ENCODE measurements at places on chromosomes 11 and 22.

- no peak for DNase-seq
Observed at GRCh38 chr22:45923835-45924234, 53.1 kb downstream of the WNT7B start.

DNA sequence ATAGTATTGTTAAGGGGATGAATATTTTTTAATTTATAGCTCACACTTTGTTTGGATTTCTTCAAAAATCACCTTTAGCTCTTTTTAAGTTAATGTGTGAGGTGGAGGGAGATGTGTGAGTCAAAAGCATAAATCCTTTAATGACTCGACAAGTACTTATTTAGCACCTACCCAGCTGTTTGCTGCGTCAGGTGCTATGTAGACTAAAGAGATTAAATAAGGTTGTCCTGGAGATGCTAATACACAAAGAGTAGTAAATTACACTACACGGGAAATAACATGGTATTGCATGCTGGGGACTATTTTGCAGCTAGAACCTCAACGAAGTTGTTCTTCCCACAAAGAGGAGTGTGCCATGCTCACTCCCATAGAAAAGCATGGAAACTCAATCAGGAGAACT, 583.3 kb upstream of the TENM4 start:
- no peak for DNase-seq

GRCh38 chr22:32206774-32207758, 2.2 kb upstream of the RFPL2 start:
- DNase-seq = no peak

- DNase-seq = no peak
Observed at GRCh38 chr11:94857337-94857736, 89.2 kb downstream of the AMOTL1 start.

DNA sequence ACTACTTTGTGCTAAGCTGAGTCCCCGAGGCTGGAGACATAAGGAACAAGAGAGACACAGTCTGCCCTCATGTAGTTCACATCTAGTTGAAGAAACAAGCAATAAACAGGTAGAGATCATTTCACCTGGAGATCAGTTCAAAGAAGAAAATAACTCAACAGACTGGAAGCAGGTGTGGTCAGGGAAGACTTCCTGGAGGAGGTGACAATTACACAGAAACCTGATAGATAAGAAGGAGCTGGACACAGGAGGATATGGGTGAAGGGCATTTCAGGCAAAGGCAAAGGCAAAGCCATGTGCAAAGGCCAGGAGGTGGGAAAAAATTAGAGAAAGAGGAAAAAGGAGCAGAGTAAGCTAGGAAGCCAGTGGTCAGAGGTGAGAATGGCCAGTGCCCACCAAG, 115.6 kb downstream of the MN1 start:
- DNase-seq = no peak

GRCh38 chr22:48161298-48161697, 1398.8 kb downstream of the TBC1D22A start:
- DNase-seq = no peak

- DNase-seq = peak; percentile 86
Observed at GRCh38 chr11:126547161-126547560, 191.7 kb downstream of the ST3GAL4 start.

DNA sequence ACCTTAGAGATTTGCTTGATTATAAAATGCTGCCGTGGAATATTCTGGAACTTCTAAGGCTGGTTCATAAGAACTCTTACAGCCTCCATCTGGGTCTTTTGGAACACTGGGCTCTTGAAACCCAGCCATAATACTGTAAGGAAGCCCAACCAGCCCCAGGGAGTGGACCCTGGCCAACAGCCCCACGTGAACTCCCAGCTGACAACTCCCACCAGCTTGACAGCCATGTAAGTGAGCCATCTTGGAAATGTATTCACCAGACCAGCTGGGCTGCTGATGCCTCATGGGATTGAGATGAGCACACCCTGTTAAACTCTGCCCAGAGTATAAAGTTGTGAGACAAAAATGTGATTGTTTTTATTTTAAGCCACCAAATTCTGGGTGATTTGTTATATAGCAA, 378.7 kb upstream of the RAG2 start:
- no peak for DNase-seq

GRCh38 chr11:132430429-132431062, 1060.1 kb downstream of the NTM start:
- peak; percentile 73 for DNase-seq

- peak; percentile 76 for DNase-seq
Observed at GRCh38 chr11:5620651-5621521, 3.9 kb upstream of the TRIM34 start.

- peak; percentile 86 for DNase-seq
Observed at GRCh38 chr11:33690290-33691065, 10.1 kb downstream of the C11orf91 start.

DNA sequence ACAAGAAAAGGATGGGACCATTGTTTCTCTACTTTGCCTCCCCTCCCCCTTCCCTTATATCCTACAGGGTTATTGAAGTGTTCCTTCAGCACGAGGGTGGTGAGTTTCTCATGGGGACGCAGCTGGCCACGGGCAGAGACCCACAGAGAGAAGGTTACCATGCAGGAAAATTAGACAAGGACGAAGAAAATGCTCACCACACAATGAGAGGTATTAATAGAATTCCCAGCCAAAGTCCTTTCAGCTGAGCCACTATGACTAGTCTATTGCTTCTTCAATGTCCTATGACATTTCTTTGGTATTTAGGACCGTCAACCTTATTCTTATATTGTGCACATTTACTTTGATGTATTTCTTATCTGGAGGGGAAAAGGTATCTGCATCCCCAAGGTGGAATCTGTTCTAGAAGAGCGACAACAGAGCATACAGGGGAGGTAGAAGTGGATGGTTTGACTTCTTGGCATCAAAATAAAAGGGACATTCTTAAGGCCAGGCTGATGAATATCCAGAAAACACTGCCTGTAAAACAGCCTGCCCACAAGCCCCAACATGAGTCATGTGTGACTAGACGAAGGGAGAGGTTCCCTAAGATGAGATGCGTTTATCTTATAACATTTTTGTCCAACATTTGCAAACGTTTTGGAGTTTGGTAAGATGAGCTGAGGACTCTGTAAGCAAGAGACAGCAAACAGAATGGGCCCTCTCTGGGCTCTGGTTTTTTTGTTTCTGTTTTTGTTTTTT, 209.8 kb upstream of the NARS2 start:
- peak; percentile 45 for DNase-seq

DNA sequence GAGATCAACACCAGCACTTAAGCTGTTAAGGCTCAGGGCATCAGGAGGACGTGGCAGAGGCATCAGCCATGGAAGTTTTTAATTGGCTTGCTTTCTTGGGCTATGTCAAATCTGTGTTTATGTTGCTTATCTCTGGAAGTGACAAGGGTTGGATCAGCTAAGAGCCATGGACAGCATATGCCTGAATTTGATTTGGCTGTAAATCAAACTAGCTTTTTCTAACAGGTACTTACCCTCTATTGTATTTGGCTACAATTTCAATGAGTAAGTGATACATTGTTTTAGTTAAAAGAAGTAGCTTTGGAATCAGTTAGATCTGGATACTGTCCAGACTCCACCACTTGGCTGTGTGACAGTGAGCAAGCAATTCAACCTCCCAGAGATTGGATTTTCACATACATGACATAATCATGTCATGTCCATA, 936.6 kb downstream of the OPCML start:
- DNase-seq = no peak

DNA sequence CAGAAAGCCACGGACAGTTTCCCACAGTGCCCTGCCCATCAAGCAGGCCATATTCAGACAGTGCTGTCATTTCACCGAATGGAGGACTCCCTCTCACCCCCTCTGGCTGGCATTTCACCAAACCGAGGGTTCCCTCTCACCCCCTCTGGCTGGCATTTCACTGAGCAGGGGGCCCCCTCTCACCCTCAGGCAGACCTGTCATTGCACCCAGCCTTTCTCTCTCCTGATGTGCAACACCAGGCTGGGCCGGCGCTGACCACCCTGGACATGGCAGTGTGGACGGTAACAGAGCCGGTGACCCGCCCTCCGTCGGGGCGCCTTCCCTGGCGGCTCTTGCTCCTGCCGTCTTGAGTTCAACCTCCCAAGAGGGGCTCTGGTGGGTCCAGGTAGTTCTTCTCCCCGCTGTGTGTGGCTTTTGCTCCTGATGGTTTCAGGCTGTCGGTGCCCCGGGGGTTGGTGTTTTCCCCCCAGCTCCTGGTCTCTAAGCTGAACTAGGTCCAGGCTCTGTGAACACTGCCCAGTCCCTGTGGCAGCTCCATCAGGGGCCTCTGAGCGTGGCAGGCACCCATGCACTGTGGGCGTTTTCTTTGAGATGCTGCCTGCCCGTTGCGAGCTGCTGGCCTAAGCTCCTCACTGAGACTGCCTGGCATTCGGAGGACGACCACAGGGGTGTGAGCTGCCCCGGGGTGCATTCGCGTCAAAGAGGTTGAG, 46.9 kb downstream of the SMIM38 start:
- no peak for DNase-seq

GRCh38 chr11:37282367-37282766, 684.3 kb upstream of the RAG2 start:
- no peak for DNase-seq

GRCh38 chr11:79809487-79809886, 368.7 kb upstream of the TENM4 start:
- DNase-seq = no peak

- no peak for DNase-seq
Observed at GRCh38 chr11:72635309-72635915, 38.8 kb downstream of the PDE2A start.

DNA sequence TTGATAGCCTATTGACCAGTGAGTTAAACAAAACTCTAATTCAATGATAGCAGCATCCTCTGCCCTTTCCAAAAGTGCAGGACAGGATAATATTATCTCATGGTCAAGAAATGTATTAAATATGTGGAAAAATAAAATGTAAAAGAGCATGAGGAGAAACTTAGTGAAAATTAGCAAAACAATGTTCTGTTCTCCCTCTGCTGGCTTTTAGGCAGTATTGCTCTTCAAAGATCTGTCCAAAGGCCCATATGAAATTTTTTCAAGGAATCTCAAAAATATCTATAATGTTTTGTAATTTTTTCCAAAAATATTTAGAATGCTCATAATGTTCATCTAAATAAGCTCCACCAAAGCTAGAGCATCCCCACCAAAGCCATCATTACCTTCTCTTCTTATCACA, 8.3 kb upstream of the ARL14EP start:
- no peak for DNase-seq

DNA sequence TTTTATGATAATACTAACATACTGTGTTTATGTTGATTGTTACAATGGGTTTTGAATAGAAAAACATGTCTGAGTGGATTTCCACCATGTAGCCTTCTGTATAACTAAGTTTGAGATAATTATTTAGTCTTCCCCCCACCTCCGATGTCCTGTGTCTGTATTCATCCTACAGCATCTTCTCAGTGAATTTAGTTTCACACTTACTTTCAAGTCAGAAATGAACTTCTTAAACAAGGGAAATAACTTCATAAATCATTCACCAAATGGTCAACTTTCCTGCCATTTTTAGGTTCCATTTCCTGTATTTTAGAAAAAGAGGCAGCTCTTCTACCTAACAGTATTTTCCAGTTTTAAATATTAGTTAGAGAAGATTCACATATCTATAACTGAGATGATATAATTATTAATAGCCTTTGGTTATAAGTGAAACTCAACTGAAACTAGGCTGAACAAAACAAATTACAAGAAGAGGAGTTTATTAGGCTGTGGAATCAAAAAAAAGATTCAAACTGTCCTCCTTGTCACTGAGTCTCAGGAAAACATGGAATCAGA, 3.5 kb downstream of the OR51B5 start:
- no peak for DNase-seq

DNA sequence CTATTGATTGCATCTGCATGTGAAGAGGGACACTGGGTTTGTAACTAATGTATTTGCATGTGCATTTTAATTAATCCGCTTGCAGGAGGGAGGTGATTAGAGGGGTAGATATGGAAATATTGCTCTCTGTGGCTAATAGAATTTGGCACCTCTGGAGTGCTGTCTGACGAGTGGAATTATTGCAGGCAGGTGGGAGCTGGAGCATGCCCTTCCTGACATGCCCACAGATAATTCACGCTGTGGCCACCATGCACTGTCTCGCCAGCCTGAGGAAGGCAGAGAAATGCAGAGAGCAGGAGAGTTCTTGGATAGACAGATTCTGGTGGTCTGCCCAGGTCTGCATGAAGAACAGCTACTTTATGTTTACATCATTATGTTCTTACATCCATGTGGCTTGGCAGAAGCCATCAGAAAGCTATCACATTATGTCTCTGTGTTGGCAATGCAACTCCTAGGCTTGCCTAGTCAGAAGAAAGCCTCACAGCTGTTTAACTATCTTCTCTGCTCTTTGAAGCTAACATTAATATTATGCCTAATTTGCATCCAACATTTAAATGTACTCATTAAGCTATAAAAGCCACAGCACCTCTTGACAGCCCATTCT, 89.4 kb upstream of the DRD2 start:
- no peak for DNase-seq

DNA sequence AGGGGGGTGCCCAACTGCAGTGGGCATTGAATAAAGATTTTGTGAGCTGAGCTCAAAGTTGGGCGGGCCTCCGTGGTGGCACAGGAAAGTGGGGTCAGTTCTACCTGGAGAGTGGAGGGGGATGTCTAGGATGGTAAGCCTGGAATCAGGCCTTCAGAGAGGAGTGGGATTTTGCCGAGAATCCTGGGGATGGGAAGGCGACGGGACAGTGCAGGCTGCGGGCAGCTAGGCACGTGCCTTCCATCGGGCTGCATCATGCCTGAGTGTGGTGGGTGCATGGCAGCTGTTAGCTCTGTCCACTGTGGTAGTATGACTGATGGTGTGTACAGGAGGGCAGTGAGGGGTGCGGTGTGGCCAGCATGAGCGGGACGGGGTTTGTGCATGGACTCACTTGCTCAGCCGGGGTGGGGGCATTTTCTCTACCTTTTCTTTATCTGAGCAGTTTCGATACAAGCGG, 3.6 kb downstream of the SHANK3 start:
- DNase-seq = no peak

DNA sequence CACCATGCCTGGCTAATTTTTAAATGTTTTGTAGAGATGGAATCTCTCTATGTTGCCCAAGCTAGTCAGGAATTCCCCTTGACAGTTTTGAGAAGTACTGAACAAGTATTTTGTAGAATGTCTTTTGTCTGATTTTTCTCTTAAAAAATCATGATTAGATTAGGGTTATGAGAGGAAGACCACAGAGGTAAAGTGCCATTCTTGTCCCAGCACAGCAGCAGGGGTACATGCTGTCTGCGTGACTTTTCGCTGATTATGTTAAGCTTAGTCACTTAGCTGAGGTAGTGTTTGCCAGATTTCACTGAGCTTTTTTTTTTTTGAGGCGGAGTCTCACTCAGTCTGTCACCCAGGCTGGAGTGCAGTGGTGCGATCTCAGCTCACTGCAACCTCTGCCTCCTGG, 13.6 kb upstream of the NUP160 start:
- peak; percentile 54 for DNase-seq

GRCh38 chr11:117299351-117300282, 8.5 kb downstream of the BACE1-AS start:
- DNase-seq = peak; percentile 3
